ENCODE measurements at places on chromosomes 6 and 20.
A peak's percentile ranks its signal among the peaks of the same experiment; 100 is the strongest.

DNA sequence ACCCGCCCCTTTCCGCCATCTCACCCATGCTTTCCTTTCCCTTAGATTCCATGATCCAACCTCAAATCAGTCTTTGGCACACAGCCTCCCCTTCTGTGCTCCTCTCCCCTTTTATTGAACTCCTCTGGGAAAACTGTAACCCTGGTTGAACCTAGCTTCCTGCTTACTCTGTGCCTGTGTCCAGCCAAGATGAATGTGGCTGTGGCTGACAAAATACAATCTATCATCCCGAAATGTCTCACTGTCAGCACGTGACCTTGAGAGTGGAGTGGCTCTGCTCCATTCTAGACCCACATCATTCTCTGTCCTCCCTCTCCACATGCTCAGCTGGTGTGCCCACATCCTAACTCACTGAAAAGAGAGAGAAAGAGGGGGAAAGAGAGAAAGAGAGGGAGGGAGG lies 11.0 kb downstream of the NCR2 start:
- DNase-seq: no peak

- no peak for DNase-seq
Observed at GRCh38 chr6:39381550-39382140, 59.1 kb upstream of the KCNK16 start.

- DNase-seq: no peak
Observed at GRCh38 chr20:12535770-12536169, 473.0 kb upstream of the SPTLC3 start.

DNA sequence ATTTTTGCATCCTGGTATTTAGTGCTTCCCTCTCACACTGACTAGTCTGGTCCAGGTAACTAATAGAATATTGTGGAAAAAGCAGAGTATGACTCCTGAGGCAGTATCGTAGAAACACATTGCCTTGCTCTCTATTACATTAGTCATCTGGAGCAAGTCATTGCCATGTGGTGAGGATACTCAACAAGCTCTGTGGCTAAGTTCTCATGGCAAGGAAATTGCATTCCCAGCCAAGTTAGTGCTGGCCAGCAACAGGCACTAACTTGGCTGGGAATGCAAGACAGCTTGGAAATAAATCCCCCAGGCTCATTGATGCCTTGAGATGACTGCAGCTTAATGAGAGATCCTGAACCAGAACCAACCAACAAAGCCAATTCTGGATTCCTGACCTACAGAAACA lies 39.7 kb upstream of the HTR1B start:
- no peak for DNase-seq

DNA sequence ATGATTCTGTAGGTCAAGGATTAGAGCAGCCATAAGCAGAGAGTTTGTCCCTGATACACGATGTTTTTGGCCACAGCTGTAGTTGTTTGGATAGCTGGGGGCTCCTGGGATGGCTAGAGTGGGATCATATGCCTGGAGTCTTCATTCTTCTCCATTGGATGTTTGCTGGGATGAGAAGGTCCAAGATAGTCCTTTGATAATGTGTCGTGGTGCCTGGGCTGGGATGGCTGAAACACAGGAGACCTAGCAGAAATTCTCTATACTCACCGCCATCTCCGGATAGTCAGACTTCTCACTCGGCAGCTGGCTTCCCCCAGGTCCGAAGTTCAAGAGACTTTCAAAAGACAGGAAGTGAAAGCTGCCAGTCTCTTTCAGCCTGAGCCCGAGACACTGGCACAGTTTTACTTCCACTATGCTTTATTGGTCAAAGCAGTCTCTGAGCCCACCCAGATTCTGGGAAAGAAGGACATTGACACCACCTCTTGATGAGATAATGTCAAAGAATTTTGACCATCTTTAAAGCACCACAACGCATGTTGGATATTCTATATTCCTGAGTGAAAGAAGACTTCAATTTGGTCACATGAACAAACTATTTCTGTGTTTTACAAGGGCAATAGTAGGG lies 16.0 kb downstream of the MARCKS start:
- peak; percentile 63 for DNase-seq
